ENCODE measurements at places on chromosomes 4 and X. TPM values are rescaled to one million over a fixed set of nuclear protein-coding genes. Genes with fewer than 3 reads are reported as not detected.

GRCh38 chrX:69314436-69315348 is 149.4 kb upstream of the PJA1 start:
- DNase-seq: no peak

GRCh38 chrX:150185766-150186165 is 177.4 kb upstream of the MAMLD1 start:
- DNase-seq: no peak

GRCh38 chrX:22666441-22666840 is 333.3 kb upstream of the DDX53 start:
- DNase-seq: peak; percentile 29

DNA sequence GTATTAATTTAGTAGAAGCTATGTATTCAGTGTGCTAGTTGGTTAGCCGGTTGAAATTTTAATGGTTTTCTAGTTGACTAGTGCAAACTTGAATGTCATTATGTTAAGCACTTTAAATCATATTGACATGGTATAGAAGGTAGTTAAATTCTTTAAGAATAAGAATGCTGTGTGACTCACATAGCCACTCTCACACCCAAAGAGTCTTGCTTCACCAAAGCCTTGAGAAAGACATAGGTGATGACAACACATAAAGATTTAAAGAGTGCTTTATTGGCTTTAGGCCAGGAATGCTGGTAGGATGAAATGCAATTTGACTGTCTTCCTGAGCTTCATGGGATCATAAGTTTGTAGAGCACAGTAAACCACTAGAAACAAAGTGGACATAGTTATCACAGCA is 85.3 kb downstream of the DCAF8L2 start:
- no peak for DNase-seq

DNA sequence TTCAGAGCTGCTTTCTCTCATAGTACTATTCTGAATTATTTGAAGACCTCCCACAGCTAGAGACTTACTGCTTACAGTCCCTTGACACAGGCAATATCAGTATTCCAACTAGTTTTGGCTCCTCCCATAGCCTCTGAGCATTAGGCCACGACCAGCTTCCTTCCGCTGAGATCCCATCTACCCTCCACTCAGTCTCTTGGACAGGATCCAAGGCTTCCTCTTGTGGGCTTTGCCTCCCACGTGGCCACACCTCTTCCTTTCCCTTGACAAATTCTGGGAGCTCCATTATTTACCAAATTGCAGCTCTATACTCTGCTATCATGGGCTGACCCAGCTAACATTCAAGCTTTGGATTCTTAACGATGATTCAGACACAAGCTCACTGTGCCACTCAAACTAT is 470.4 kb upstream of the GALNT7 start:
- peak; percentile 31 for DNase-seq

The GLOD5 gene
- not detected for total RNA-seq

The TIGD2 gene
- total RNA-seq: 22.0 TPM

The SATL1 gene
- not detected for total RNA-seq

All from H4 (cell line).